Natural killer cell treated with Interleukin-12 subunit alpha and Interleukin-12 subunit beta and Interleukin-15 and Interleukin-18, amount 100 ng/mL, for 72 hours (primary cell): ENCODE measurements at places on chromosomes 12 and 14. TPM values are rescaled to one million over a fixed set of nuclear protein-coding genes. Genes with fewer than 3 reads are reported as not detected.

The SIX6 gene
- total RNA-seq: not detected

The GPRC5D gene
- not detected for total RNA-seq

The KRT72 gene
- not detected for total RNA-seq

The TSPAN8 gene
- total RNA-seq: not detected

The GLIPR1L2 gene
- total RNA-seq: not detected

The FAIM2 gene
- total RNA-seq: 0.50 TPM

The TMEM132C gene
- total RNA-seq: 0.14 TPM

The TAS2R43 gene
- 1.0 TPM for total RNA-seq

The DIO3 gene
- not detected for total RNA-seq

The CLMN gene
- total RNA-seq: 2.6 TPM

The TAOK3 gene
- total RNA-seq: 106 TPM

The SLC5A8 gene
- total RNA-seq: not detected

The RASSF8 gene
- 5.7 TPM for total RNA-seq

The PDZRN4 gene
- total RNA-seq: not detected

The TBC1D30 gene
- total RNA-seq: 1.1 TPM

The TSHR gene
- not detected for total RNA-seq

The DEGS2 gene
- total RNA-seq: not detected

The STAC3 gene
- total RNA-seq: 2.5 TPM

The SAMD15 gene
- total RNA-seq: 0.50 TPM

The HOXC13 gene
- total RNA-seq: not detected

The AICDA gene
- not detected for total RNA-seq
